Activated naive CD8-positive, alpha-beta T cell treated with anti-CD3 and anti-CD28 coated beads for 36 hours (primary cell): ENCODE measurements at places on chromosomes 16 and 17. TPM values are rescaled to one million over a fixed set of nuclear protein-coding genes. Genes with fewer than 3 reads are reported as not detected.

GRCh38 chr16:80103463-80103862 is 437.3 kb upstream of the DYNLRB2 start:
- H3K4me1 ChIP-seq, result no peaks in the 10 kb centered on the region
- peaks cover 30% of the 10 kb centered on the region for H3K27me3 ChIP-seq
- H3K36me3 ChIP-seq, result no peaks in the 10 kb centered on the region
- no peak for DNase-seq
- H3K27ac ChIP-seq, result no peak overlapping the region

GRCh38 chr17:79047923-79048825 is 24.2 kb downstream of the C1QTNF1 start:
- H3K4me3 ChIP-seq, result no peak overlapping the region
- H3K27ac ChIP-seq, result no peak overlapping the region
- H3K36me3 ChIP-seq, result no peaks in the 10 kb centered on the region
- peaks cover 1% of the 10 kb centered on the region for H3K4me1 ChIP-seq

Gene OR1A1
- total RNA-seq, result not detected

Gene KRT23
- not detected for total RNA-seq

GRCh38 chr17:44363613-44364159 is at the start of gene FAM171A2:
TSS of gene FAM171A2 (minus strand) at chr17:44363853. CDS start at chr17:44363714, 139 bp downstream.
- H3K4me1 ChIP-seq, result peaks cover 4% of the 10 kb centered on the region
- H3K27ac ChIP-seq, result no peak within 1 kb of the TSS
- peak within 1 kb of the TSS; percentile 62 for H3K4me3 ChIP-seq
- peak; percentile 83 for DNase-seq
- no peaks in the 10 kb centered on the region for H3K36me3 ChIP-seq
- H3K27me3 ChIP-seq, result peaks cover 39% of the 10 kb centered on the region

- no peak overlapping the region for H3K27ac ChIP-seq
- no peak overlapping the region for H3K4me3 ChIP-seq
- H3K36me3 ChIP-seq, result peaks cover 13% of the 10 kb centered on the region
- no peak for DNase-seq
- H3K4me1 ChIP-seq, result no peaks in the 10 kb centered on the region
- no peaks in the 10 kb centered on the region for H3K27me3 ChIP-seq
These were observed 4.2 kb downstream of the CDRT4 start for GRCh38 chr17:15462976-15463772.

- H3K4me1 ChIP-seq, result no peaks in the 10 kb centered on the region
- H3K4me3 ChIP-seq, result no peak overlapping the region
- no peak for DNase-seq
- H3K27me3 ChIP-seq, result peaks cover 14% of the 10 kb centered on the region
- H3K27ac ChIP-seq, result no peak overlapping the region
- no peaks in the 10 kb centered on the region for H3K36me3 ChIP-seq
These were observed 67.8 kb downstream of the GP2 start for GRCh38 chr16:20259541-20259940.

Gene CD300LD
- not detected for total RNA-seq

- peaks cover 3% of the 10 kb centered on the region for H3K4me1 ChIP-seq
- H3K36me3 ChIP-seq, result no peaks in the 10 kb centered on the region
- no peak for DNase-seq
- H3K4me3 ChIP-seq, result no peak overlapping the region
These were observed 4.7 kb upstream of the ADAP2 start for GRCh38 chr17:30917050-30917449.

Gene ENPP7
- not detected for total RNA-seq

Gene CCL16
- total RNA-seq, result not detected

Gene MYOCD
- total RNA-seq, result not detected

DNA sequence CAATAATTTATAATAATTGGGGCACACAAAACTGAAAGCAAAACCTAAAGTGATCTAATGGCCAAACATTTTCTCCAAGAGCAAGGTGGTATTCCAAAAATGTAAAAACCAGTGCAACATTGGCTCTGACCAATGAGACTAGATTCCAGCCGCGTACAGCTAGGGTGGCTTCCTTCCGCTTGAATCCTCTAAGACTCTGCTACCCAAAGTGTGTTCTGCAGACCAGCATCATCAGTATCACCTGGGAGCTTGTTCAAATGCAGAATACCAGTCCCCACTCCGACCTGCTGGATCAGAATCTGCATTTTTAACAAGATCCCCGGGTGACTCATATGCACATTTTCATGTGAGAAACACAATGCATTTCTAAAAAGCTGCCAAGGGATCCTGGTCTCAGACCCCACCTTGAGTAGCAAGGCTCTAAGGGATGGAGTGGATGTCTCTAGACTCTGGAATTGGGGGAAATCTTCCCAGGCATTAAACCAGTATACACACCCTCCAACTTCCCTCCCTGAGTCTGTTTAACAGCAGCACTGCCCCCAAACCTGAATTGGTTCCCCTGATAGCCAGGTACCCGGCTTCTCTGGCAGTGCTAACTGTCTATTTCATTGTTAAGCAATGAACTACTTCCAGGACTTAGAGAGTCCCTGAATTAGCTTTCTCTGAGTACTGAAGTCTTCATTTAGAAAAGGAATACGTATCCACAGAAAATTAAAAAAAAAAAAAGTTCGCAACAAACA is 118.2 kb downstream of the HS3ST2 start:
- H3K36me3 ChIP-seq, result no peaks in the 10 kb centered on the region
- H3K4me1 ChIP-seq, result no peaks in the 10 kb centered on the region
- H3K27me3 ChIP-seq, result peaks cover 29% of the 10 kb centered on the region

- H3K36me3 ChIP-seq, result peaks cover 38% of the 10 kb centered on the region
- H3K4me1 ChIP-seq, result peaks cover 7% of the 10 kb centered on the region
- no peak overlapping the region for H3K27ac ChIP-seq
These were observed 16.9 kb downstream of the TRIM25 start for GRCh38 chr17:56896968-56897359.

- H3K27me3 ChIP-seq, result no peaks in the 10 kb centered on the region
- no peak for DNase-seq
- H3K36me3 ChIP-seq, result peaks cover 22% of the 10 kb centered on the region
- H3K27ac ChIP-seq, result peak overlapping the region; percentile 80
- peaks cover 72% of the 10 kb centered on the region for H3K4me1 ChIP-seq
- peak overlapping the region; percentile 97 for H3K4me3 ChIP-seq
These were observed 3.1 kb downstream of the GLG1 start for GRCh38 chr16:74603848-74604247.

DNA sequence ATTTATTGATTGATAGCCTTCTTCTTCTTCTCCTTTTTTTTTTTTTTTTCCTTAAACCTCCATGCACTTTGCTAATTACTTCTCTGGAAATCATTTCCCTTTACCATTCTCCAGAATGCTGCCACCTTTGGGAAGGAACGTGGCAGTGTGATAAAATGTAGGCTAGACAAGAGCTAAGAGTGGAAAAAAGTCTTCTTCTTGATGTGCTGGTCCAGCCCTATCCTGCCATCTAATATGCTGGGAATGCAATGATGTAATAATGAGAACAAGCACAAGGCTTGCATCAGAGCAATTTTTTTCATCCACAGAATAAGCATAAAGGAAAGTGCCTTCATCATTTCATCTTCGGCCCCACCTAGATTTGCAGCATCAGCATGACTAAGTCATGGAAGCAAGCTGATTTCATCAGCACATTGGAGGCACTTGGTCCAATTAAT is 128.7 kb upstream of the ZFHX3 start:
- no peak overlapping the region for H3K4me3 ChIP-seq
- DNase-seq, result no peak
- H3K27me3 ChIP-seq, result peaks cover 4% of the 10 kb centered on the region
- H3K36me3 ChIP-seq, result no peaks in the 10 kb centered on the region
- H3K4me1 ChIP-seq, result no peaks in the 10 kb centered on the region

DNA sequence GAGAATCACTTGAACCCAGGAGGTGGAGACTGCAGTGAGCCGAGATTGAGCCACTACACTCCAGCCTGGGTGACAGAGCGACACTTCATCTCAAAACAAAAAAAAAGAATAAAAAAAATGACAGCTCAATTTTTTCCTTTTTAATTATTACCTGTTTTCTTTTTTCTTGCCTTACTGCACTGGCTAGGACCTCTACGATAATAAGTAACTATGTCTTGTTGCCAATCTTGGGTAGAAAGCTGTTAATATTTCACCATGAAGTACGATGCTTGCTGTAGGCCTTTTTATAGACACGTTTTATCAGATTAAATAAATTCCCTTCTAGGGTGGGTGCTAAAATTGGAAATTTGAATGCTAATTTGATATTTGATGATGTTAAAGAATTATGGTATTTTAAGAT is 82.8 kb downstream of the GLG1 start:
- H3K27me3 ChIP-seq, result no peaks in the 10 kb centered on the region
- no peak overlapping the region for H3K27ac ChIP-seq
- peaks cover 40% of the 10 kb centered on the region for H3K36me3 ChIP-seq
- H3K4me3 ChIP-seq, result no peak overlapping the region

DNA sequence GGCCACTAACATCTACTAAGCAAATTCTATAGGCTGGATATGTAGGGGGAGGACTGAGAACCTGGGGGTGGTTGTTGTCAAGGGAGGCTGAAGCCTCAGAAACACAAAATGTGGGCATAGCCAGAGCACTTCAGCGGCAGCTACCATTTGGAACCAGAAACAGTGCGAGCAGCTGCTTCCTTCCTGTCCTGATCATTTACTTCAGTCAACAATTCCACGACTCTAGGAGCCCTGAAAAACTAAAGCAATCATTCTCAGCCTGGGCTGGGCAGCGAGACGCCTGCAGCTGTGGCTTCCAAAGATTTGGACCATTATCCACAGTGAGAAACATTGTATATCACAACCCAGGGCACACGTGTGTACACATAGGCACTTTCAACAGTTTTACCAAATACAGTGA is 93.9 kb upstream of the WSCD1 start:
- no peaks in the 10 kb centered on the region for H3K4me1 ChIP-seq
- H3K27ac ChIP-seq, result no peak overlapping the region
- no peak for DNase-seq
- H3K27me3 ChIP-seq, result peaks cover 12% of the 10 kb centered on the region
- H3K4me3 ChIP-seq, result no peak overlapping the region

Gene PYY
- total RNA-seq, result not detected

Gene DOC2B
- 0.06 TPM for total RNA-seq

DNA sequence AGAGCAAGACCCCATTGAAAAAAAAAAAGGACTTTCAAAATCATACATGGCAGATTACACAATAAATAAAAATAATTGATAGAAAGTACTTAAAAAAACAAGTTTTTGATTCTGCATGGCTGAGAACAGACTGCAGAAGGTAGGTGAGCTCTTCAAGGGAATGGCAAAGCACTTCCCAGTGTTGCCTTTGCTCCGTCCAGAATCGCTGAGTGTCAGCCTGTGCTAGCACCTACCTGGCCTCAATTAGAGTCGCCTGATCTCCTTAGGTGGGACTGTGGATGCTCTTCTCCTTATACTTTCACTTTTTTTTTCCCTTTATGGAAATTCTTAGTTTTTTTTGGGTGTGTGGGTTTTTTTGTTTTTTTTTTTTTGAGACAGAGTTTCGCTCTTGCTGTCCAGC is 6.0 kb upstream of the TMEM220 start:
- peaks cover 7% of the 10 kb centered on the region for H3K4me1 ChIP-seq
- no peak overlapping the region for H3K4me3 ChIP-seq
- no peaks in the 10 kb centered on the region for H3K36me3 ChIP-seq
- H3K27me3 ChIP-seq, result no peaks in the 10 kb centered on the region
- no peak for DNase-seq
- H3K27ac ChIP-seq, result no peak overlapping the region

Gene GAS2L2
- total RNA-seq, result 0.43 TPM

Gene SHISA9
- not detected for total RNA-seq

Gene HP
- not detected for total RNA-seq

DNA sequence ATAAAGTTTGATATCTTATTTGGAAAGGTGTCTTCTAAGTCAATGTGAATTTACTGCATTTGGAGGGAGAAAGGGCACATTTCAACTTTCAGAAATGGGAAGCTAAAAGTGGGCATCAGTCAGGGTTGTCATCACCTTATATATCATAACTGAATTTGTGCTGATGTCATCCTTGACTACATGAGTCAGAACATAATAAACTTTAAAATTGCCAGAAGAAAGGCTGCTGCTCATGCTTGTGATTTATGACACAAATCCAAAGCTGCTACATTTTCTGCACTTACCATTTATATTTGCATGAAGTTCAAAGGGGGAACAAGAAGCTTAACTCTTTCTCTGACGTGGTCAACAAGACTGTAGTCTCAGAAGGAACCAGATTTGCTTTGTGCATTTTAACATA is 196.6 kb downstream of the UTP18 start:
- H3K4me3 ChIP-seq, result no peak overlapping the region
- H3K36me3 ChIP-seq, result no peaks in the 10 kb centered on the region
- H3K4me1 ChIP-seq, result no peaks in the 10 kb centered on the region

GRCh38 chr16:67169642-67170167 is 633 bp upstream of the NOL3 start:
- H3K4me1 ChIP-seq, result peaks cover 32% of the 10 kb centered on the region
- H3K36me3 ChIP-seq, result peaks cover 3% of the 10 kb centered on the region
- peak; percentile 56 for DNase-seq
- H3K27me3 ChIP-seq, result peaks cover 89% of the 10 kb centered on the region
- no peak overlapping the region for H3K27ac ChIP-seq

DNA sequence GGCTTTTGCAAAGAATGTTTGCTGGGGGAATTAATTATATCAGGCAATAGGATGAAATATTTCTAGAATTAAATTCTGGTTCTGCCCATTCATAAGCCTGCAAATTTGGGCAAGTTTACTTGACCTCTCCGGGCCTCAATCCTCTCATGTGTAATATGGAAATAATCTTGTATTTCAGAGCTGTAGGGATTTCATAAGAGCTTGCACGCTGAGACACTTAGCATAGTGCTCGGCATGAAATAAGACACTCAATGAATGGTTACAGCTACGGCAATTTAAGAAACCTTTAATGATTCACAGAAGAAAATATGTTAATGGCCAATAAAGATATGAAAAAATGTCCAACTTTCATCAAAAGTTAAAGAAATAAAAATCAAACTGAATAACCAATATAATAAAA is 40.6 kb upstream of the PITPNM3 start:
- DNase-seq, result no peak
- no peaks in the 10 kb centered on the region for H3K27me3 ChIP-seq
- H3K4me3 ChIP-seq, result no peak overlapping the region
- H3K27ac ChIP-seq, result no peak overlapping the region
- H3K36me3 ChIP-seq, result peaks cover 22% of the 10 kb centered on the region

- no peak overlapping the region for H3K27ac ChIP-seq
- peaks cover 5% of the 10 kb centered on the region for H3K27me3 ChIP-seq
- DNase-seq, result no peak
- no peaks in the 10 kb centered on the region for H3K36me3 ChIP-seq
- no peak overlapping the region for H3K4me3 ChIP-seq
These were observed 295.1 kb upstream of the SOX9 start for GRCh38 chr17:71825687-71826086.

Gene RANBP10
- 16.1 TPM for total RNA-seq

Gene KRT31
- total RNA-seq, result not detected

DNA sequence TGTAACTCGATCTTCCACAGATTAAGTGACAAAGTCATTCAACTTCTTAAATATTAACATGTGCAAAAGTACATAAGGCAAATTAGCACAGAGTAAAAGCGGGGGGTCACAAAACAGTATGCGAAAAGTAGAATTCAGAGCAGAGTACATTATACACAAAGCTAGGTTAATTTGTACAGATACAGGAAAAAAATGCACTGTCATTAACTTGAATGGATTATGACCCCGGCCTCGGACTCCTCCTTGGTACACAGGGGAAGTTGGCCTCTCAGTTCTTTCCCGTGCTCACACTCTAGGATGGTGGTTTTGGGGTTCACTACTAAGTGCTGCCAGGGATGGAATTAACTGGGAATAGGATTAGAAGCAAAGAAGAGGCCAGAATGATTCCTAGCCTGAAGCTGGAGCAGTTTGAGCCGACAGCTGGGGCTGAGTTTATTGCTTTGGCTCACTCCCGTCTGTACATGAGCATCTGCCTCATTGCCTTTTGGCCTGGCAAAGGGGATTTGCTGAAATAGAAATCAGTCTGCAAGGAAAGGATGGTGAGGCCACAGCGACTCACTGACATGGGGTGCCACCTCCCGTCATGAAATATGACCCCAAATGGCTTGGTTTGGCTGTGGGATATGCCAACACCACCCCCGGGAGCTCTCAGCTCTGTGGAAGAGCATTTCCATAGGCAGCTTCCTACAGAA is 23.6 kb downstream of the NTN1 start:
- H3K4me1 ChIP-seq, result no peaks in the 10 kb centered on the region
- peaks cover 31% of the 10 kb centered on the region for H3K27me3 ChIP-seq
- no peak for DNase-seq
- no peak overlapping the region for H3K27ac ChIP-seq
- peaks cover 2% of the 10 kb centered on the region for H3K36me3 ChIP-seq

Gene UTS2R
- total RNA-seq, result not detected
